ENCODE measurements at places on chromosomes 3 and 15.

- DNase-seq, result no peak
Measured at GRCh38 chr3:34107669-34108068, 309.2 kb downstream of the PDCD6IP start.

DNA sequence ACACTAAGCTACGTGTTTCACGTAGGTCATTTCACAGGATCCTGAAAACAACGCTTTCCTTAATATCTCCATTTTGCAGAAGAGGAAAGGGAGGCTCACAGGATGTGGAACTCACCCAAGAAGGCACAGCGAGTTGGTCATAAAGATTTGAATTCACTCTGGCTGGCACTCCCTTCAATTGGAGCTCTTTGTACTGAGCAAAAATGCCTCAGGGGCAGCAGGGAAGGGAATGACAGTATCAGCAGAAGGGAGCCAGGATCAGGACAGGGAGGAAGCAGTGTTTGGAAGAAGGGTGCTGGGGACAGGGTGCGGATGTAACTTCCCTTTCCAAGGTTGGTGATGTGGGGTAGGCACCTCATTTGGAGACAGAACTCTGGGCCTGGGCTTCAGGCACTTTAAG lies 1.1 kb upstream of the ST6GAL1 start:
- no peak for DNase-seq

DNA sequence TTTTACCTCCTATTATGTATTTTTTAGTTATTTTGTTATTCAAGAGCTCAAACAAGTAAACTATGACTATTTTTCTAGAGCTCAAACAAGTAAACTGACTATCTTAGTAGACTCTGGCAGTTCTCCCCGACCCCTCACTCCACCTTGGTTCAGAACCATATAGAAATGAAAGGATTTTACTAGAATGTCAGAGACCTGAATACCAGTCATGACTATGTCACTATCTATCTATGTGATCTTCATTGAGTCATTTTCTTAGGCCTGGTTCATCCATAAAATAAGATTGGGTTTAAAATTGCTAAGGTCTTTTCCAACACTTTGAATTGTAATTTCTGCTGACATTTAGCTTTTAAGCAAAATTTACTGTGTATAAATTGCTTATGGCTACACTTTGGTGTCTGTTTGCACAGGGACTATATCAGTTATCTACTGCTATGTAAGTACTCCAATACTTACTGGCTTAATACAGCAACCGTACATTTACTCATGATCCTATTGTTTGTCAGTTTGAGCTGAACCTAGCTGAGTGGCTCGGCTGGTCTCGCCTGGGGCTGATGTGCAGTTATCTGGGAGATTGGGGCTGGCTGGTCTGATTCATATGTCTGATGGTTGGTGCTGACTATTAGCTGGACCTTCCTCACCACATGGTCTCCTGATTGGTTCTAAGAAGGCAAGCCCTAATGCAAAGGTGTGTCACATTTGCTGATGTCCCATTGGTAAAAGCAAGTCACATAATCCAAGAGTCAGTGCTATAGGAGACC lies 37.0 kb downstream of the RASA2 start:
- no peak for DNase-seq

DNA sequence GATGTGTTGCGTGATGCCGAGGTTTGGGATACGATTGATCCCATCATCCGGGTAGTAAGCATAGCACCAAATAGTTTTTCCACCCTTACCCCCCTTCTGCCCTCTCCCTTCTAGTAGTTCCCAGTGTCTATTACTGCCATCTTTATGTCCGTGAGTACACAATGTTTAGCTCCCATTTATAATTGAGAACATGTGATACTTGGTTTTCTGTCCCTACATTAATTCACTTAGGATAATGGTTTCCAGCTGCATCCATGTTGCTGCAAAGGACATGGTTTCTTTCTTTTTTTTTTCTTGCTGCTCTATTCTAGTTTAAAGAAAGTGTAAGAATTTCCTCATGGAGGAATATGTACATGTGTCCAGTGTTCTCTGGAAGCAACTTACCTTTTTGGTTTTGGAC lies 51.8 kb downstream of the NSUN3 start:
- DNase-seq, result no peak

- DNase-seq, result no peak
Measured at GRCh38 chr15:82999426-82999825, 12.0 kb downstream of the C15orf40 start.

GRCh38 chr3:102079809-102080197 lies 230.5 kb downstream of the NFKBIZ start:
- no peak for DNase-seq

- no peak for DNase-seq
Measured at GRCh38 chr3:73626106-73626505, 1.4 kb upstream of the PDZRN3 start.

DNA sequence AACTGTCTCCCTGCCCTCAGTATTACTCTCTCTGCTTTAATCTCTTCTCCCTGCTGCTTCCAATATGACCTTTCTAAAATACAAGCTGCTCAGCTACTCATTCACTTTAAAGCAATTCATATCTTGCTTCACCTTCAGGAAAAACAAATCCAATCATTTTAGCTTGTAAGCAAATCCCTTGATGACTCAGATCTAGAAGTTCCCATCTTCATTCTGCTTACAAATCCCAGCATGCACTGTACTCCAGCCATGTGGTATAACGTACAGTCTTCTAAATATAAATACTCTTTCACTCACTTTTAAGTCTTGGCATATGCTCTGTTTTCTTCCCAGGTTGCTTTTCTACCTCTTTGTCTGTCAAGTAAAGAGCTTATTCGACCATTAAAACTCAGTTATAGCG lies 1009.1 kb upstream of the SEMA6D start:
- no peak for DNase-seq

- DNase-seq, result no peak
Measured at GRCh38 chr3:115194476-115194875, 47.4 kb upstream of the ZBTB20 start.

- DNase-seq, result no peak
Measured at GRCh38 chr3:114597012-114597411, 303.2 kb downstream of the TIGIT start.

- DNase-seq, result no peak
Measured at GRCh38 chr3:134849561-134849960, 54.5 kb downstream of the EPHB1 start.

GRCh38 chr15:74377831-74378766 lies 10.7 kb upstream of the CYP11A1 start:
- peak; percentile 4 for DNase-seq

- no peak for DNase-seq
Measured at GRCh38 chr3:134364061-134364935, 9.9 kb downstream of the AMOTL2 start.

- DNase-seq, result no peak
Measured at GRCh38 chr3:81592101-81592500, 169.3 kb downstream of the GBE1 start.

DNA sequence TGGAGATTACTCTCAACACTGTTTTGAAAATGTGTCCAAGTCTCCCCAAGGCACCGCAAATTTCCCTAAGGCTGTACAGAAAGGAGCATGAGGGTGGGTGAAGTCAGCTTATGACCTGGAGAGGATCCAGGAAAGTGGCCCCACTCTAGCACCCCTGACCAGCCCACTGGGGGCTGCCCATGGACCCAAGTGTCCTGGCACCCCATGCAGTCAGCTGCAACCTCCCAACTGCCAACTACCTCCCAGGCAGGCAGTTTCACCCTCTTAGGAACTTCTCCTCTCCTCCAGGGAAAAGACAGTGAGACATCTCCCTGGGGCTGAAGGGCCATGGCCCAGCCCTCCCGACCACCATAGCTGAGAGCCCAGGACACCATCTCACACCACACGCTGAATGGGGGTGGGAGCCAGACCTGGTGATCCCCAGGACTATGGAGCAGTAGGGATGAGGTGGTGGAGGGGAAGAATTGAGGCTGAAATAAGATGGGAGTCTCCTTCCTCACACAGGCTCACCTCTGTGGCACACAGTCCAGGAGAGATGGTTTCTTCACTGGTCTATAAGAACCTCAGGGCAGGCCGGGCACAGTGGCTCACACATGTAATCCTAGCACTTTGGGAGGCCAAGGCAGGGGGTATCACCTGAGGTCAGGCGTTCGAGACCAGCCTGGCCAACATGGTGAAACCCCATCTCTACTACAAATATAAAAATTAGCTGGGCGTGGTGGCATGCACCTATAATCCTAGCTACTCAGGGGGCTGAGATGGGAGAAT lies 104.4 kb downstream of the DAPK2 start:
- DNase-seq, result no peak
